BJ (cell line): ENCODE measurements at places on chromosomes 5 and 9.

DNA sequence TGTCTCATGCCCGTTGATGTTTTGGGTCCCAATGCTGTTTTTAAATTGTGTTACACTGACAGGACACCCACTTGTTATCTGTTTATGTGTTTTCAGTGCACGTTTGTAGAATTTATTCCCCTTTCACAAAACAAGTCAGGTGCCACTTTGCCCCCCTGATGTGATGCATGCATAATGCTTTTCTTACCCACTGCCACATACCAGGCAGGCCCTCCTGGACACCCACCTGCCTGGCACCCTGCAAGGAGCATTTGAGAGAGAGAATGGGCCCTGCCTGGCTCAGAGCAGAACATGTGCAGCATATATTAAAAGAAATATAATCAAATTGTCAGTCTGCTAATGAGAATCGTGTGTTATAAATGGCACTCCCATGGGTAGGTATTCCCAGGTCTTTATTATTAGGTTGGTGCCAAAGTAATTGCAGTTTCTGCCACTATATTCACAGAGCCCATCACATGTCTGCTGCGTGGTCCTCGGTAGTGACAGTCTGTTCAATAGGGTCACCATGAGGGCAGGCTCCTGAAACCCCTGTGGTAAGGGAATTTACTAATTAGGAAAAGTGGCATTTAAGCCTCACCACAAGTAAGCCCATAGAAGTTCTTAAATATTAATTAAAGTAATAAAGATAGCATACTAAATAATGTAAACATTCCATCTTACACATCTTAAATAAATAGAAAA, 52.2 kb upstream of the CKMT2 start:
- no peak for DNase-seq

DNA sequence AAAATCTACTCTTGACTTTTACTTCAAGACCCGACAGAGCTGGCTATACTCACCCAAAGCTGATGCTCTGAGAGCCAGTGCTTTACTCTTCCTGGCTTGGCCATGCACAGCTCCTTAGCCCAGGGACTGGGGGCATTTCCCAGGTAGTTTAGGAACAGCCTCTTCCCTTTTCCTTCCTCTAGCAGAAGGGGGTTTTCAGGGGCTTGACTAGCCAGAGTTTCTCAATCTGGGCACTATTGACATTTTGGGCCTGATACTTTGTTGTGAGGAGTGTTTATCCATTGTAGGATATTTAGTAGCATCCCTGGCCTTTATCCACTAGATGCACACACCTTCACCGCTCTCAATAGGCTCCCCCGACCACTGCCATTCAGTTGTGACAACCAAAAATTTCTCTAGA, 50.0 kb upstream of the RFX3 start:
- DNase-seq, result no peak

GRCh38 chr9:79858508-79858907, 286.7 kb downstream of the TLE4 start:
- DNase-seq, result no peak

DNA sequence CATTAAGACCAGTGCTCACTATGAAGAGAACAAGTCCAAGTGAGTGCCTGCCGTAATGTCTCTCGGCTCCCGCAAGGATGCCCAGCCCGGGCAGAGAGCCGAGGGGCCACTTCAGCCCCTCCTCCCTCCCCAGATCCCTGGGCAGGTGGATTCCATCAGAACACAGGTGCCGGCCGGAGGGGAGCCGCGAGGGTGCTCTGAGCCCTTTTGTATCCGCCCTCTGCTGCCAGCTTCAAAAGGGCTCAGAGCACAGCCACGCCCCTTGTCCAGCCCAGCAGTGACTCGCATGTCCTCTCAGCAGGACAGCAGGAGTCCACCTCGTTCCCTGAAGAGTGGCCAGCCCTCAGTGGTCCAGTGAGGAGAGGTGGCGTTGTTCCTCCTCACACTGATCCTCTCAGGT, 43.9 kb downstream of the CYFIP2 start:
- no peak for DNase-seq

GRCh38 chr5:82045554-82046275, 73.9 kb downstream of the ATG10 start:
- peak; percentile 12 for DNase-seq

GRCh38 chr9:128104171-128104618, 23.3 kb downstream of the PTGES2 start:
- DNase-seq, result no peak

GRCh38 chr5:103941596-103941995, 379.0 kb upstream of the NUDT12 start:
- DNase-seq, result no peak

DNA sequence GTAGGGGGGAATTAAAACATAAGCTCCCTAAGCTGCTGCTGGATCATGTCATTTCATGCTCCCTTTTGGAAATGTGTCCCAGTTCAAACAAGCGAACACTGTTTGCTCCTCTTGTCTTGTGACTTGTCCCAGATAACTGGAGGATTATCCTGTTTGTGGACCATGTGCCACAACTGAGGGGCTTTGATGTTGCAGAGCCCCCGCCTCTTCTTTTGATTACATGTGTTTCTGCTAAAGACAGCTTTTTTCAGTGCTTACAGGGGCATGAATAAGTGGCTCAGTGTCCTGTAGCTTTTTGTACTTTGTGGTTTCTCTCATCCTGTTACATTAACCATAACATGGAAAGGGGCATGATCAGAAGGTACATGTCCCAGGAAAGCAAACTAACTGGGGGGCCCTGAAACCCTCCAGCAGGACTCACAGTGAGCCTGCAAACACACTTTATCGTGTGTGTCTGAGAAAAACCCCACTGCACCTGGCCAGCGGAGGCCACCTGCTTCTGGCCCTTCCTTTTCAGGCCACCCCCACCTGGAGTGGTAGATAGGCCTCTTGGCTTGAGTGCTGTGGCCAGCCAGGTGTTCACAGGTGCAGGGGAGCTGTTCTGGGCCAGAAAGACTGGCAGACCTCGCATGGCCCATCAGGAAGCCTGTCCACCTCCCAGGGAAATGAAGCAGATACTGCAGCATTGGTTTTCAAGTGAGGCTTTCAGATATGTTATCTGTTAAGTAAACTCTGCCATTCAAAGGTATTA, 285.6 kb downstream of the FANCC start:
- no peak for DNase-seq

DNA sequence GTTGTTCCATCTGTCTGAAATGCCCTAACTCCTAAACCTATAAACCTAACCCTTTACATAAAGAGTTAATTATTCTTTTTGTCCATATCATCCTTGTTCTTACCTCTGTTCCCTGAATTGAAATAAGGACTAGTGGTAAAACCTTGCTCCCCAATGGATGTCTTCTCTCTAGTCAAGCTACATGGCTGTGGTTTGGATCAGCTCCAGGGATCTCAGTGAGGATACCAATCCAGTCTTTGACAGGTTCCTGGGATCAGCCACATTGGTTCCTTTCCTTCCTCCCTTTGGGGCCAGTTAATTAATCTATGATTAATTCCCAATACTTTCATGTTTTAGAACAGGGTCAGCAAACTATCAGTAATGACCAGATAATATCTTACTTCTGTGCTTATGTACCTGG, 151.6 kb downstream of the SIL1 start:
- no peak for DNase-seq
